ENCODE measurements at places on chromosomes 2 and 18. TPM values are rescaled to one million over a fixed set of nuclear protein-coding genes. Genes with fewer than 3 reads are reported as not detected.

The ARHGAP25 gene
- 39.9 TPM for total RNA-seq

The LIMS3 gene
- total RNA-seq, result not detected

DNA sequence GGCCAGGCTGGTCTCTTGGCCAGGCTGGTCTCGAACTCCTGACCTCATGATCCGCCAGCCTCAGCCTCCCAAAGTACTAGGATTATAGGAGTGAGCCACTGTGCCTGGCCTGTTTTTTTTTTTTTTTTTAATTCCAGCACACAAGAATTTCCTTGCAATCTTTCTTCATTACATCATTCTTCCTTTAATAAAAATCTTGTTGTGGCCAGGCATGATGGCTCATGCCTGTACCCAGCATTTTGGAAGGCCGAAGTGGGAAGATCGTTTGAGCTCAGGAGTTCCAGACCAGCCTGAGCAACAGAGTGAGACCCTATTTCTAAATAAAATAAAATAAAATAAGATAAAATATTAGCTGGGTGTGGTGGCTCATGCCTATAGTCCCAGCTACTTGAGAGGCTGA is 21.4 kb upstream of the PLEKHM3 start:
- no peak for DNase-seq

- no peak for DNase-seq
Measured at GRCh38 chr2:122007126-122007525, 251.7 kb downstream of the TSN start.

The BMP10 gene
- not detected for total RNA-seq

All from activated T-helper 2 cell treated with anti-CD3 and anti-CD28 coated beads, Interferon-gamma antibody, Interleukin-2, Interleukin-4, amounts not matched to agents 10 μg/mL and 5 μg/mL and 100 μg/mL, durations not matched to agents 14 hours and 24 hours and 36 hours (primary cell).